Bone marrow (tissue), 2 donors: ENCODE measurements at places on chromosomes 5 and 9.

- DNase-seq, result no peak
These were observed 324.3 kb upstream of the RORB start for GRCh38 chr9:74172874-74173273.

GRCh38 chr9:8668751-8669150 lies 869.2 kb upstream of the DMAC1 start:
- DNase-seq, result no peak

DNA sequence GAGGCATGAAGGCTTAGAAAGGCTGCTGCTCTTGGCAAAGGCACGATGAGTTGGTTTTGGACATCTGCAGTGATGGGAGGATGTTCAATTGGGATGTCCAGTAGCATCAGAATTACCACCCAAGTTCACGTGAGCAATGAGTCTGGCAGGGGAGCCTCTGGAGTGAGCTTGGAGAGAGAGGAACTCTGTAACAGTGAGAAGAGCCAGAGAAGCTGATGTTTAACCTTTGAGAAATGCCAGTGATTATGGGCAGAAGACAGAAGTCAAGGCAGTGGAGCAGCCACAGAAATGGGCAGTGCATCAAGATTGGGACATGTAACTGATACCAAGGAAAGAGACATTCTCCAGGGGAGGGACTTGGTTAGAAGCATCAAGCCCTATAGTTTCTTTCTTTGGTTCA lies 39.8 kb downstream of the SEC61B start:
- DNase-seq, result no peak

DNA sequence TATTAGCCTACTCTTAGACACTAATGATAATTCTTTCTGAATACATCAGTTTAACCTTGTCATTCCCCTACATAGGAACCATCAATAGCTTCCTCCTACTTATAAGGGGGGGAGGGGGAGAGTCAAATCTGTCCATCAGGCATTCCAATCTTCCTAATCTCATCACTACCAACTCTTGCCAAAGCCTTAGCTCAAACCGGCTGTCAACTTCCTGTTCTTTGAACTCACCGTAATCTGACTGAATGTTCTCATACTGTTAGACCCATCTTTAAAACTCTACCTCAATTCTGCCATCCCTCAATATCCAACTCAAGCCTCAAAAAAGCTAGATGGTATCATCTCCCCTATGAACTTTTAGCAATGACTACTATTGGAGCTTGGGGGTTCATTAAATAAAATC lies 41.9 kb upstream of the RNF38 start:
- DNase-seq, result no peak

DNA sequence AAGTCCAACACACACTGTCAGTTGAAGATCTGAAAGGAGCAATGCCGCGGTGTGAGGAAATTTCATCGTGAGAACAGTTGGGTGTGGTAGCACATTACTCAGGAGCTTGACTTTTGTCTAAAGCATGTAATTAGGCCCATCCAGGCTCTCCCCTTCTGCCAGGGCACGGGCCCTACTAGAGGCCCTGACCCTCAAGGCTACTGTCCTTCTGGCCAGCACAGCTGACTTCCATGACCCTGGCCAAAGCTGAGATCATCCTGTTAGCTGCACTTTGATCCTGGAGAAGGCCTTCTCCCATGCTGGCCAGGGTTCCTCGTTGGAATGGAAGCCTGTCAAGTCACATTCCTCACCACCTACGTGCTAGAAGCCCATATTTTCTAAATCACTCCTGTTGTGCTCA lies 77.8 kb upstream of the SLC1A3 start:
- DNase-seq, result no peak

- DNase-seq, result no peak
These were observed 273.9 kb downstream of the NPR3 start for GRCh38 chr5:32984851-32985610.
